ENCODE measurements at places on chromosomes 1 and 21.
A peak's percentile ranks its signal among the peaks of the same experiment; 100 is the strongest.

GRCh38 chr1:10033359-10033845, 644 bp downstream of the UBE4B start:
- no peak for DNase-seq

DNA sequence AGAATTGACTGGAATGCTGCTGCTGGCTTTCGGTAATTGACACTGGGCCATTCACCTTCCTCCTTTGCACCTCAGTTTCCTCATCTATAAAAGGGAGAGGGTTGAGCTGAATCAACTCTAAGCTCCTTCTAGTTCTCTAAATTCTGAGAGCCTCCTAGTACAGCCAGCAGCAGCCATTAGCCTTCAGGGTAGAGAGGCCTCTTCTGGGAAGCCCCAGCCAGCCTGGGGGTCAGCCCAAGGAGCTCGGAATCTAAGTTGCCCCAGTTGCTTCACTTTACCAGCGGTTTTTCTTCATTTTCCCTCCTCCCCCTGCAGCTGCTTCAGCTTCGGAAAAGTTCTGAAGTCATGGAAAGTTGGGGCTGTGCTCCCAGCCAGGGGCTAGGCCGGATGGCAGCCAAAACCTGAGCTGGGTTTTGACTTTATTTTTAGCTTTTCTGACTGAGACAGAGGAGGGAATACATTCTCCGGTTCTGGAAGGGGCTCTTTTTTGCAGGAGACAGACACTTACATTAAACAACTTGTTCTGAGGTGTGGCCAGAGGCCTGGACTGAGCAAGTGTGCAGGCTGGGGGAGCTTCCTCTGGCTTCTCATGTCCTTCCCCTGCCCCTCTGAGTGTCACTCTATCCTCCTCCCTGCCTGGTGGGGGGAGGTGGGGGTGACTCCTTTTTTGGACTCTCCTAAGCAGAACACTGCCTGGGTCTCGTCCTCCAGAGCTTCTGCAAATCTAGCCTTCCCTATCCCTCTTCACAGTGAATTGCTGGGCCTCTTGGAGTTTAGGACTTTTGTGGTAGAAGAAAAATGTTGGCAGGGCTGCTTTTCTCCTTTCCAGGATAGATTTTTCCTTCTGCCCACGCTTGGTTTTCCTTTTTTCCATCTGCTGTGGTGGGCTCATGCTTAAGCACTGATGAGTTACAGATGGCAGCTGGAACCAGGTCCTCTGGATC, 14.4 kb downstream of the LMNA start:
- DNase-seq = no peak

DNA sequence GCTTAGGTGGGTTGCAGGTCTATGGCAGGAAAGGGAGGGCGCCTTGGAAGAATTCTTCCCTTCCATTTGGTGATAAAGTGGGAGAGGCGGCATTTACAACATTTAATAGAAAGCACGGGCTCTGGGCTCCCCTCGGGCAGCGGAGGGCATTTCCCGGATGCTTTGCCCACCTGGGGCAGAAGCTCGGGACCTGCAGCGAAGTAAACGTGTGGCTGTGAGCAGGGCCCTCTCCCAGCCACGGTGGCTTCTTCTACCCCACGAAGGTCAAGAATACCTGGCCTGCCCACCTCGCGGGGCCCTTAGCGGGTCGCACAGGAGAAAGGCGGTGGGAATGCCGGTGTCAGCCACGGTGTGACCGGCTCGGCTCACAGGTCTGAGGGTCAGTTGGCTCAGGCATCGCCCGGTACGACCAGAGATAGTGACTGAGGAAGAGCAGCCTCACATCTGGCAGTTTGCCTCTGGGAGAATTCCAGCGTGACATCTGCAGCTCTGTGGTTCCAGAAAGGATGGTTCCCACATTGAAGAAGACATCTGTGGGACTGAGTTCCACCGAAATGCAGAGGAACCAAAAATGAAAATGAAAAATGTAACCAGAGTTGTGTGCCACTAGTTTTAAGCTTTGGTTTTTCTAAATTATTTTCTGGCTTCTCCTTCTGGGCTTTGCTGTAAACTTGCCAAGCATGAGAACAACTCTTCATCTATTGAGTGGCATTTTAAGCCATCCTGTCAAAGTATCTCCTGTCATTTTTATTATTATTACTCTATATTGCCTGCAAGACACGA, 720 bp upstream of the F3 start:
- peak; percentile 43 for DNase-seq

DNA sequence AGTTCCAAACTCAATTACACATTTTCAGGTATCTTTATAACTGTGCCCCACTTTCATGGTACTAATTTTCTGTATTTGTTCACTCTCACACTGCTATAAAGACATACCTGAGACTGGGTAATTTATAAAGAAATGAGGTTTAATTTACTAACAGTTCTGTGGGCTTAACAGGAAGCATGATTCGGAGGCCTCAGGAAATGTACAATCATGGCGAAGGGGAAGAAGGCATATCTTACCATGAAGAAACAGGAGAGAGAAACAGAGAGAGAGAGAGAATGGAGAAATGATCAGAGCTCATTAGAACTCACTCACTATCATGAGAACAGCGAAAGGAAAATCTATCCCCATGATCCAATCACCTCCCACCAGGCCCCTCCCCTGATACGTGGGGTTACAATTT, 874.1 kb upstream of the B3GALT2 start:
- no peak for DNase-seq
